ENCODE measurements at places on chromosomes 7 and 10.

GRCh38 chr10:88594482-88594881, 7.9 kb downstream of the LIPJ start:
- no peak for DNase-seq

- DNase-seq: no peak
Measured at GRCh38 chr7:30927559-30927958, 15.9 kb downstream of the AQP1 start.

DNA sequence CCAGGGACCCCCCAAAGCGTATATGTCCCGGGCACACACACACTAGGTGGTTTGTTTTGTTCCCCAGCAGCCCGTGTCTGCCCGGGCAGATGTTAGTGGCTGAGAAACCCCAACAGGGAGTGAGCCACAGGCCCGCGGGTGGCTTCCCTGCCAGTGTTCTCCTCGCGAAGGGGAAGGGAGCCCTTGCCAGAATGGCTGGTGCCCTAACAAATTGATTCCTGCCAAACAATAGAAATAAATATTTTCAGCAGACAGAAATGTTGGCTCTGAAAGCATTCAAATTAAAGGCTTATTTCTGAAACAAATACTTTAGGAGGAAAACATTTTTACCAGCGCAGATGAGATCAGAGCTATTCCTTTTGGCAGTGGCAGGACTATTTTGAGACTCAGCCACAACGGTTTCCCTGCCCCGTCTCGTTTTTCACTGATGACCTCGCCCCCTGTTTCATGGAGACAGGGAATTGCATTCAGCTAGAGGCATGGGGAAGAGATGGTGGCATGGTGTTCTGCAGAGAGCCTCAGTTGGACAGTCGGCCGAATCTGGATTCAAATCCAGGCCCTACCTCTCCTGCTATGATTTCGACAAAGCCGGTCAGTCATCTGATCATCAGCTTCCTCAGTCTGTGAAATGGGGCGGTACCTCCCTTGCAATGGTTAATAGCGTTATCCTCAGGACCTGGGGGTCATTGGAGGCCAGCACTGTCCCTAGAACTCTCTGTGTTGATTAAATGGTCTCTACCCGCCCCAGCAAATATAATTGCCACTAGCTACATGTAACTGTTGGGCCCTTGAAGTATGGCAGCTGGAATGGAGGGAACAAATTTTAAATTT, 84.5 kb downstream of the CUX1 start:
- no peak for DNase-seq

GRCh38 chr7:30148951-30149459, 14.2 kb downstream of the MTURN start:
- no peak for DNase-seq

DNA sequence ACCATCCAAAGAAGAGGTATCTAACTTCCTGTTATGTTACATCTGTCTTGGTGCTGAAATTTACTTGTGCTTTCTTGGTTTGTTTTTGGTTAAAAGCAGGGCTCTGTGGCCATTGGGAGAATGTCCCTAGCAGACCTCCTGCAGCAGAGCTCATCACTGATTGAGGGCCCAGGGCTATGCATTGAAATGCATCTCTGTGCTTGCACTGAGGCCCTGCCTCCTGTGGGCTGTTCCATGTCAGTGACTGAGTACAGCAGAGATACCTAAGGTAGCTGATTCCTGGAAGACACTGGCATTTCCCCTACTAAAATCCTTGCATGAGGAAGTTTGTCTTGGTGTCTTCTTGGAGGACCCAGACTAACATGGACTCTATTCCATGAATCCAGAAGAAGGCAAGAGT, 213.9 kb downstream of the FRMD4A start:
- DNase-seq: no peak

DNA sequence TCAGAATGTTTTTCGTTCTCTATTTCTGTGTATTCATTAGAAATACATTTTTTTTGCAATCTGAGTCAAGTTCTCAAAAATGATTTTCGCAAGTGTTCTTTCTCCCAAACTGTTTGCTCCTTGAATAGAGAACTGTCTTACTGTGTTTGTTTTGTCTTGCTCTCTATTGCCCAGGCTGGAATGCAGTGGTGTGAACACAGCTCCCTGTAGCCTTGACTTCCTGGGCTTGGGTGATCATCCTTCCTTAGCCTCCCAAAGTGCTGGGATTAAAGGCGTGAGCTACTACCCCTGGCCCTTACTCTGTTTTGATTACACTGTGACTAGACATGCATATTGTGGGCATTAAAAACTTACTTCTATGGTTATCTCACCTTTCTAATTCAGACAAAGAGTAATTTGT, 56.7 kb downstream of the LUC7L2 start:
- DNase-seq: no peak

DNA sequence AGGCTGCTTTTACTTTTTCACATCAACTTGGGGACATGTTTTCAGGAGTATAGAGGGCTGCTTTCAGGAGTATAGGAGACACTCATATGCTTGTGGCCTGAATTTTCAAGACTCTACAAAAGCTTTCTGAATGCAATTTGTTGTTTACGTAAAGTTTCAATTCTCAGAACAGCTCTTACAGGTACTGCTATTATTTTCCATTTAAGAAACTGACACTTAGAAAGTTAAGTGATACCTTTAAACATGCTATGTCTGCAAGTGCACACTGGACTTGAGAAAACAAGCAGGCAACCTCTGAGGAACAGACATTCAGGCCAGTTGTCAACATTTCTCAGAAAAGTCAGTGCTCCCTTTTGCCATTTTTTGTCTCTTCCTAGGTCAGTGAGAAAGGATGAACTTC, 70.0 kb upstream of the PHYHIPL start:
- no peak for DNase-seq

DNA sequence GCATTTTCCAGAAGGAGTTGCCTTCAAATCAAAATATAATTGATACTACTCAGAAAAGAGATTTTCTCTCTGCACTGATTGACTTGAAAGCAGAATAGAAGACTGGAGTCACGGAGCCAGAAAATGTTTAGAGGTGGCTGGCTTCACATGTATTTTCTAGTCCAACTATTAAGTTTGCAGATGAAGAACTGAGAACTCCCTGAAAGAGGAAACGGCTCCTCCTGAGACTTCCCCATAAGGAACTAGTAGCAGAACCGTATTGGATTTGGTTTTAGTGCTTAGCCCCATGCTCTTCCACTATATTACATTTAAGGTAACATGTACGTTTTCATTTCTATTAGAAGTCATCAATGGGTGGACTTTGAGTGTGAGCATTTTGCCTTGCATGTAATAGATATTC, 946.3 kb downstream of the CNTNAP2 start:
- DNase-seq: no peak

DNA sequence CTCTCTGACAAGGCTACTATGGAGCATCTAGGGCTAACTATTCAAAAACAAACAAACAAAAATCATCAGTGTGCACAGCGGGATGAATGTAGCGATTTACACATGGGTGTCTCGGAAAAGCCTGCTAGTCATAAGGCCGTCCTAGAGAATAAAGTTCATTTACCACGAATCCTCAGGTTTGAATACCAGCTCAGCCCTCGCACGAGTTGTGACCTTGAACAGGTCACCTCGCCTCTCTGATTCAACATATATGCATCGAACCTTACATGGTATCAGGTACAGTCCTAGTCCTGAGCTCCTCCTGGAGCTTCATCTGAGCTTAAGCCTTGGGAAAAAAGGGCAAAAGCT, 572 bp downstream of the ATP5MF start:
- DNase-seq: no peak

DNA sequence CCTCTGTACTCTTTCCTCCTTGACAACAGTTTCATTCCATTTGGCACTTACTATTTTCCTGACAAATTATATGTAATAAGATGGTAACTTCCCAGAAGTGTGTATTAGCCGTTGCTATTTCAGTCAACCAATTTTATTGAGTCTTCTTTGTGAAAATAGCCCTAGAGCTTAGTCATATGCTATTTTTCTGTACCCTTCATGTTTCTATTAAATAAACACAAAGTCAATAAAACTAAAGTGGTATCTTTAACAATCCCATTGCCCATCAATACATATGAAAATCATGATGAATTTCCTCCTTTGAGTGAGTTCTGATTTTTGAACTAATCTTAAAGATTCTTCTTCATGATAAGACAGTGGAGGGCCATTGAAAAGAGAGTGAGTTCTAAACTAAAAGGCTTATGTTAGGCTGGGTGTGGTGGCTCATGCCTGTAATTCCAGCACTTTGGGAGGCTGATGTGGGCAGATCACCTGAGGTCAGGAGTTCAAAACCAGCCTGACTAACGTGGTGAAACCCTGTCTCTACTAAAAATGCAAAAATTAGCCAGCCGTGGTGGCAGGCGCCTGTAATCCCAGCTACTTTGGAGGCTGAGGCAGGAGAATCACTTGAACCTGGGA, 5.9 kb upstream of the MYPN start:
- DNase-seq: no peak

DNA sequence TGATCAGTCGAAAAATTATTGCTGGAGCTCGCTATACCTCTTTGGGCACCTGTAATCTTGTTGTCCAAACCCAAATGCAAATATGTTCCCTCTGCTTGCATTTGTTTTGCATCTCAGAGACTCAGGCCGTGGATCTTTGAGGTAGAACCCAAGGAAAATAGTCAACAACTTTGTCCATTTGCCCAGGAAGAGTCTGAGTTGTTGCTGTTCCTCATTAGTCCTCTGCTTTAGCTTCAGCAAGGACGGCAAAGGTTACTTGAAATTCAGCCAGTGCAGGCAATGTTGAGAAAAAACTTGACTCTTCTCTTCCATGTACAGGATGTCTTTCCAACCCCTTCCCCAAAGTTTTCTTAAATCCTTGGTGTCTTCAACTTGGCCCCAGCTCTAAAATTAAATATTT, 45.8 kb downstream of the PDK4 start:
- DNase-seq: no peak

GRCh38 chr7:64618785-64619456, 47.0 kb upstream of the ZNF107 start:
- DNase-seq: no peak

- DNase-seq: peak; percentile 70
Measured at GRCh38 chr7:148262721-148263229, 327.8 kb upstream of the C7orf33 start.

DNA sequence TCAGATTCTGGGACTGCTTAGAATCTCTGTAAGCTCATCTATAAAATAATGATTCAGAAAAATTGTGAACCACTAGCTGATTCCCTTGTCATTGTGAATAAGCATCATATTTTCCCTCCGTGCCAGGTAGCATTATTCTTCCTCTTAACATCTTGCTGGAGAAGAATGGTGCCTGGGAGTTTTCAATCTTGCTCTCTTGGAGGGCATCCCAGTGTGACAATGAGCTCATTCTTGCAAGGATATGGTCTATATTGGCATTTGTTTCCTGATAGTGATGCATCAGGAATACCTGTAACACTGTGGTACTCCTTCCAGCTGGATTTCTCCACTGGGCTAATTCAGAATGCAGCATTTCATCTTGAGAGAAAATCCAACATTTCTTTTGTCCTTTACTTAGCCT, 126.4 kb upstream of the ITGB1 start:
- DNase-seq: no peak

DNA sequence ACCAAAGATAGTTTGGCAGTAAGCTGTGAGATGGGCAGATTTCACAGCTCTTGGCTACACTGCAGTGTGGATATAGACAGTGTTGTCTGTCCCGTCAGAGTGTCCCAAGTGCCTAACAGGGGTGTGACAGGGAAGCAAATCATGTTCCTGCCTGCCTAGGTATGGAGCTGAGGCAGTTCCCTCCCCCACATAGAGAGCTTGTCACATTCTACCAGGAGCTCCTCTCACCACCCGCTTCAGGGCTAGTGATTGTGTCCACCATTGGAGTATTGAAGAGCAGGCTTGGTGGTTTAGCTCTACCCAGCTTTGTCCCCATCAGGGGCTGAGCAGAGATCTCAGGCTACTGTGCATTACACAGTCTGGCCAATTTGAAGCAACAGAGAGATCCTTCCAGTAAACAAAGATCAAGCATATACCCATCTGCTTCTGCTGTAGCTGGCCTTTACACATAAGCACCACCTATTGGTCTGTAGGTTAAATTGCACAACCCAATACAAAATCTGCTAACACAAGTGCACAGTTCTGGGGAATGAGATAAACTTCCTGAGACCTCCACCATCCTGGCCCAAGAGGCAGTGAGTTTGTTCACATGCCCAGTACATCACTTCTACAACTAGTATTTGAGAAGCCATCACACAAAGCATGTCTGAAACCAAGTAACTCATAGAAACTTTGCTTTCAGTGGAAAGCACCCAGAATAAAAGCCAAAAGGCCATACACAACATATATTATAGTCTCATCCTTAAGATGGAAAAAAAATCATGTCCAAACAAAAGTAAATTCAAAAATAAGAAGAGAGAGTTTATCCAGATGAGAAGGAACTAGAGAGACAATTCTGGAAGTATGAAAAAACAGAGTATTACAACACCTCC, 67.3 kb downstream of the GLCCI1 start:
- DNase-seq: no peak

DNA sequence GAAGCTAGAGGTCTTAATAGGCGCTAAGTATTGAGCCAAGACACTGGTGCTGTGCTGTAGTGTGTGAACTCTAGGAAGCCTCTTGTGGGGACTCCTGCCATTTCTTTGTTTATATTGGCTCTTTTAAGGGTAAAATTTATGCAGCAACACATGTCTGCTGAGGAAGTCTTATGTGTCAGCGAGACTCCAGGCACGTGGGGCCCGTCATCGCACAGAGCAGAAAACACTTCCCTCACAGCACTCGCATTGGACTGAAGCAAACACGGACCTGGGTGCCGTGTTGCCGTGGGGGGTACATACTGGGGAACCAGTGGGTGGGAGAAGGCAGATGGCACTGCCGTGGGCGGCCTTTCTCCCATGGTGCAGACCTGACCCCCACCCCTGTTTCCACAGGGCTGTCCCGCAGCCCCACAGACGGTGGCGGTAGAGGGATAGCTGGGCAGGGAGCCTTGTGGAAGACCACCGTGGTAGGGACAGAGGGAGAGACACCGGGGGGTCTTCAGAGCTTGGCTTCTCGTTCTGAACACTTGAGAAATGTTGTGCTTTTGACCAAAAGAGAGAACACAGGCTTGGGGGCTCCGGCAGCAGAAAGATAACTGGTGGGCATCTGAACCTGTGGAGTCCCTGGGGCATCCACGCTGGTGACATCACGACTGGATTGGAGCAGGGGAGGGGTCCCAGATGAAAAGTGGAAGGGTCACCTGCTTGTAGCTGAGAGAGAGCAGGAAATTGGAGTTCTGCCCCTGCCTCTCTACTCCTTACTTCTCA, 284.7 kb upstream of the SHH start:
- no peak for DNase-seq

GRCh38 chr10:107747851-107748250, 583.3 kb upstream of the SORCS1 start:
- no peak for DNase-seq

DNA sequence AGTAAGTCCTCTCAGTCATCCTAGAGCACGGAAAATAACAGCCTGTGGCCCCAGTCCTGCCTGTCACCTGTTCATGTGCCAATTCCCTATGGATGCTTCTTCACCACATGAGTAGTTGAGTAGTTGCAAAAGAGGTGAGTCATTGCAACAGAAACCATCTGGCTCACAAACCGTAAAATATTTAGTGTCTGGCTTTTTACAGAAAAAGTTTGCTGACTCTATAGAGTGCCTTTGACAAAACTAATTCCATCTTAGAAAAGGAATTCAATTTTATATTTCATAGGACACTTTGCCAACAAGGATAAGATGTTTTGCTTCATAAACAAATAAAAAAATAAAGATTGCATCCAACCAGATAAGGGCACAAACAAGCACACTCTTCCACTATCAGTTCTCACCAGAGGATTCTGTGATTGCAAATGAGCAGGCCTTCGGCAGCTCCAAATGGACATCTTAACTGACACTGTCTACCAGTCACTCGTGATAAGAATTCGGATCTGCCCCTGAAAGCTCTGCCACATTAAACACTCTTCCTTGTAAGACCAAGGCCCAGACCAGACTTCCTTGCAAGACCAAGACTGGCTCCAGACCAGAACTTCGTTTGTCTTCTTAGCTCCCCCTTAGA, 242.7 kb upstream of the SEMA3C start:
- no peak for DNase-seq

GRCh38 chr7:18425227-18425626, 70.3 kb upstream of the HDAC9 start:
- DNase-seq: no peak

All from ovary (tissue), 10 donors.